ENCODE measurements at places on chromosomes 2 and 18.

GRCh38 chr18:54815086-54815485 lies 13.2 kb upstream of the RAB27B start:
- DNase-seq = no peak

DNA sequence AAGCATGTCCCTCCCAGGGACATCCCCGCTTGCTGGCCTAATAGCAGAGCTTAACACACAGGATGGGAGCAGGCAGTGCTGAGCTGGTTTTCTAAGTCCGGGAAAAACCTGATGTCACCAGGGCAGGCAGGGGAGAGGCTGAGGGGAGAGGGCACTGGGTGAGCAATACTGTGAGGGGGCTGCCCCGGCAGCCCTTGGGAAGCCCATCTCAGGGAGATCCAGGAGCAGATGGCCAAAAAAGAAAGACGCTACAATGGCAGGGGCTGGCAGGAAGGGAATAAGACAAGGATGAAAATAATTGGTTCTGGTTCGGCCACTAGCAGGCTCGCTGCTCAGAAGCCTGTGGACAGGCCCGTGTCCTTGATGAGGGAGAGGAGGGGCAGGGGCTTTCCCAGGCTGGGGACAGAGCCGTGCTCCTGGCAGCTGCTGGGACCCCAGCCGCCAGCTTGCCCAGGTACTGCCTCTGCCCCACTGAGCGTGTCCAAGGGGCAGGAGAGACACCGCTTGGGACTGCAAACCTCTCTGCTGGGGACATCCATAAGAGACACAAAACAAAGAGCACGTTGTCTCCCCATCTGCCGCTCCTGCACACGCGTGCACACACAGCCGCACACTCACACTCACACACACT lies 30.2 kb downstream of the SMAD7 start:
- DNase-seq = no peak

- DNase-seq = no peak
Observed at GRCh38 chr2:96815326-96816126, 542 bp upstream of the CNNM3 start.

- DNase-seq = no peak
Observed at GRCh38 chr2:164920430-164920829, 34.9 kb downstream of the SLC38A11 start.

DNA sequence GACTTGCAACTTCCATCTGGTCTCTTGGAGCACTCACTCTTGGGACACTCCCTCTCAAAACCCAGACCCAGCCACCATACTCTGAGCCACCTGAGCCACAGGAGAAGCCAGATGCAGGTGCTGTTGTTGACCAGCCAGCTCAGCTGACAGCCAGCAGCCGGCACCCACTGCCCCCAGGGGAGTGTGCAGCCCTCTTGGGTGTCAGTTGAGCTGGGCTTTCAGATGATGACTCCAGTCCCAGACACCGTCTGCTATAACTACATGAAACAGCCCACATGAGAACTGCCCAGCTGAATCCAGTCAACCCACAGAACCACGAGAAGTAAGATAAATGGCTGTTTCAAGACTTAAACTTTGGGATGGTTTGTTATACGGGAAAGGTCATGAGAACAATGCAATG lies 10.7 kb upstream of the IGFBP2 start:
- no peak for DNase-seq

- no peak for DNase-seq
Observed at GRCh38 chr2:163953390-163953907, 217.6 kb upstream of the FIGN start.

- DNase-seq = no peak
Observed at GRCh38 chr18:3869848-3870247, 419.9 kb downstream of the TGIF1 start.

GRCh38 chr2:237201461-237202287 lies 116.0 kb downstream of the COPS8 start:
- no peak for DNase-seq

- DNase-seq = no peak
Observed at GRCh38 chr2:161136696-161137324, 23.4 kb upstream of the TANK start.

DNA sequence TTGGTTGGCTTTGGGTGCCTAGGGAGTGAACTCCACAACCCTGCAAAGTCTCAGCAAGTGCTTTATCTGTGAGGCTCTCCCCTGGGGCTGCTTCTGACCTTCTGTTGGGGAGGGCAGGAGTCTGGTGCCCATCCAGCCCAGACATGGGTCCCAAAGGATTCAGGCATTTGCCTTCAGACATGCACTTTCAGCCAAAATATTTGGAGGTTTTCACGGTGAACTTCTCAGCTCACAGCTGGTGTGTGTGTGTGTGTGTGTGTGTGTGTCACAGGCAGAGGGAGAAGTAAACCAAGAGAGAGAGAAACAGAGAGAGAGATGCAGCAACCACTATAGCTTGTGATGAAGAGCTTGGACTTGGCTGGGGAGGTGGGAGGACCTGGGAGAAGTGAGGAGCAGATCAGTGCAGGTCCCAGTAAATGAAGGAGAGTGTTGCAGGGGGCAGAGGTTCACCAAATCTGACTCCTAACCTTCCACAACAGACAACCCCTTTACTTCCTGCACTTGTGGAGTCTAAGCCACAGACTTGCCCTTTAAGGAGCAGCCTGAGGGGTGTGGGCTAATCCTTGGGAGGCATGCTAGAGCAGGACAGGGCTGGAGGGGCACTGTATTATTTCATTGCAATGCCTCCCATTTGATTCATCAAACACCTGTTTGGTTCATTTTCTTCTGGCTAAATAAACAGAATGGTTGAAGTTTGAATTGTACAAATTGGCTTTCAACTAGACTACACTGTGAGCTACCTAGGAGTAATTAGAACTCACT lies 14.1 kb downstream of the SLC9A4 start:
- no peak for DNase-seq

GRCh38 chr2:85826990-85827878 lies 61.6 kb downstream of the ST3GAL5 start:
- DNase-seq = peak; percentile 34

DNA sequence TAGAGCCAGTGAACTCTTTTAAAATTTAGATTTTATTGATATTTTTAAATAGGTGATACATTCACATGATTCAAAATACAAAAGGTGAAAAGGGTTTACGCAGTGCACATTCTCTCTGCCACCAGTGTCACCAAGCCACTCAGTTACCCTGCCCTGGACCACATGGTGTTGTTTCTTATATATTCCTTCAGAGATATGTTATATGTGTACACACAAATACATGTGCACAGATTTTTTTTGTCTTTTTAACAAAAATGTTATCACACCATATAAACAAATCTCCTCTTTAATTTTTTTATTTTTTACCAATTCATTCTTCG lies 26.2 kb downstream of the SERPINB4 start:
- DNase-seq = no peak

DNA sequence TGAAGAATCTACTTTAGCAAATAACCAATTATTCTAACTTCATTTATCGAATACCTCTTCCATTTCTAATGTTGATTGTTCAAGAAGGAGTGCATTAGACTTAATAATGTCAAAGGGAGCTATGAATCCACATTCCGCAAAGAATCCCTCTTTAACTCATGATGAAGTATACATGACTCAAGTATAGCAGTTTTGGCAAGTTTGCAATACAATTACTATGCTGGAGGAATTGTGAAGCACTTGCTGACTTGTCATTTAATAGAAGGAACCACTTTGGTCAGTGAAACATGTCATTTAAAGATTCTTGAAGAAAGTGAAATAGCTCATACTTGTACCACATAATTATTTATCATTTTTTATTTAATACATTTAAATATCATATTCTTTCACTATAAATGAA lies 125.1 kb downstream of the SLC39A10 start:
- no peak for DNase-seq

GRCh38 chr2:9057939-9058761 lies 54.7 kb upstream of the MBOAT2 start:
- DNase-seq = no peak

GRCh38 chr18:28115149-28115550 lies 61.8 kb downstream of the CDH2 start:
- DNase-seq = no peak

DNA sequence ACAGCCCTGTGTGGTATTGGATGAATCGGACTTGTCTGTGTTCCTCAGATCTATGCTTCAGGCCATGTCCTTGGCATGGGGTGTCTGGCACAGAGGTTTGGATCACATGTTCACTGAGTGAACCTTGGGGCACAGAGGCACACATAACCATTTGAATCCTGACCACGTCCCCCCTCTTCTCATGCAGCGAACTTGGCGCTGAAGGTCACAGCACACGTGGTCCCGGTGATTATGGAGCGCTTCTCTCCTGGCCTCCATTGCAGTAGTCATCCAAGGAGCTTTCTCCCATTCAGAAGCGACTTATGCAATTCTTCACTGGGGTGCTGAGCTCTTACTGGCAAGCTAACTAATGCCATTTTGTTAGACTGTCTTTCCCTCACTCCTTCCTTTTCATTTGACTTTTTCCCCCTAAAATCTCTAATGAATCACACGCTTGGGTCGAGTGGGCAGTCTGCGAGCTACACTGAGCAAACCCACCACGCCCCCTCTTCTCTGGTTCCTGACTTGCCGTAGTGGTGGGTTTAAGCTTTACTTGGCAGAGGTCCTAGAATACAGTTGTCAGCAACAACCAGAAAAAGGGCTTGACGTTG lies 59.4 kb downstream of the KCNG2 start:
- DNase-seq = peak; percentile 44

GRCh38 chr2:179565807-179566206 lies 295.6 kb downstream of the ZNF385B start:
- DNase-seq = no peak

- DNase-seq = no peak
Observed at GRCh38 chr2:23346029-23346428, 39.0 kb upstream of the KLHL29 start.

DNA sequence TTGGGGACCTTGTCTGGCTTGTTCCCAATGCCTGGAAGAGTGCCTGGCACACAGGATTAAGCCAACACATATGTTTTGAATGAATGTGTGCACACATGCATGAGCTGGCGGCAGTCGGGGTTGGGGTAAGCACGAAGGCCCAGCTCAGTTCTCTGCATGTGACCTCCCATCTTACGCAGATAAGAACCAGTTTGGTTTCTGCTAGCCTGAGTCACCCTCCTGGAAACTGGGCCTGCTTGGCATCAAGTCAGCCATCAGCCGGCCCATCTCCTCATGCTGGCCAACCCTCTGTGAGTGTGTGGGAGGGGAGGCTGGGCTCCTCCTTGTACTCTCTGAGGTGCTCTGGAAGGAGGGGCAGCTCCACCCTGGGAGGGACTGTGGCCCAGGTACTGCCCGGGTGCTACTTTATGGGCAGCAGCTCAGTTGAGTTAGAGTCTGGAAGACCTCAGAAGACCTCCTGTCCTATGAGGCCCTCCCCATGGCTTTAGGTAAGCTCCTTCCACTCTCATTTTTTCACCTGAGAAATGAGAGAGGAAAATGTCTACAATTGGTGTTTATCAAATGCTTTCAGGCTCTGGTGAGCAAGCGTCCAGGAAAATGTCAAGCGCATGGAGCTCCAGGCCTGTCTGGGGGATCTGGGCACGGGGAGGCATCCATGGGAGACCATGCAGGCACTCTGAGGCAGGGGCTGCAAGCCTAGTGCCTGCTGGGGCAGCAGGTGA lies 9.7 kb upstream of the IL1RN start:
- no peak for DNase-seq
